ENCODE measurements at places on chromosomes 5 and 9. TPM values are rescaled to one million over a fixed set of nuclear protein-coding genes. Genes with fewer than 3 reads are reported as not detected.

ARHGEF37 gene
- 23.6 TPM for total RNA-seq

TYRP1 gene
- total RNA-seq = not detected

TAF1L gene
- total RNA-seq = not detected

CDH18 gene
- total RNA-seq = not detected

TUSC1 gene
- 7.9 TPM for total RNA-seq

NUTM2G gene
- total RNA-seq = not detected

CTXN3 gene
- 0.24 TPM for total RNA-seq

OMD gene
- 0.40 TPM for total RNA-seq

Data from esophagus mucosa (tissue), 1 donor.